Stimulated activated CD8-positive, alpha-beta memory T cell treated with anti-CD3 and anti-CD28 coated beads, Interleukin-15, amount 100 ng/mL, for 1 hour (primary cell): ENCODE measurements at places on chromosomes 7 and 10.

- no peak for DNase-seq
Observed at GRCh38 chr10:84605802-84606201, 277.4 kb downstream of the CCSER2 start.

- DNase-seq, result no peak
Observed at GRCh38 chr7:2093215-2093842, 139.4 kb downstream of the MAD1L1 start.

GRCh38 chr7:16999541-17000267 lies 117.9 kb upstream of the AGR3 start:
- DNase-seq, result no peak

DNA sequence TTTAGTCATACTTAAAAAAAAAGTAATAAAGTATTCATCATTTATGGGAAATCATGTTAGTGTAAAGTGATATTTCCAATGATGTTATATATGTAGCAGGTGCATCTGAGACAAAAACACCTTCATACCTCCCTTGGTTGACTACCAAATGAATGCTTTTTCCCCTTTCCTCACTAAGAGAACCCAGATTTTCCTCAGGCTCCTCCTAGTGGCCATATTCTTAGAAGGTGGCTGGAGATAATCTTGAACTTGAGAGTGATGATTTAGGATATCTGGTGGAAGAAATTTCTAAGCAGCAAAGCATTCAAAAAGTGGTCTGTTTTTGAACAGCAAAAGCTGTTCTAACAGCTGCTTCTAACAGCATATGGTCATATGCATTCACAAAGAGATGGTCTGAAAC lies 16.8 kb upstream of the DNAH11 start:
- DNase-seq, result no peak

- DNase-seq, result no peak
Observed at GRCh38 chr7:49791088-49791741, 17.8 kb downstream of the VWC2 start.

GRCh38 chr7:16652240-16652583 lies 6.2 kb downstream of the BZW2 start:
- no peak for DNase-seq

- no peak for DNase-seq
Observed at GRCh38 chr10:87101996-87102395, 7.0 kb downstream of the SHLD2 start.

DNA sequence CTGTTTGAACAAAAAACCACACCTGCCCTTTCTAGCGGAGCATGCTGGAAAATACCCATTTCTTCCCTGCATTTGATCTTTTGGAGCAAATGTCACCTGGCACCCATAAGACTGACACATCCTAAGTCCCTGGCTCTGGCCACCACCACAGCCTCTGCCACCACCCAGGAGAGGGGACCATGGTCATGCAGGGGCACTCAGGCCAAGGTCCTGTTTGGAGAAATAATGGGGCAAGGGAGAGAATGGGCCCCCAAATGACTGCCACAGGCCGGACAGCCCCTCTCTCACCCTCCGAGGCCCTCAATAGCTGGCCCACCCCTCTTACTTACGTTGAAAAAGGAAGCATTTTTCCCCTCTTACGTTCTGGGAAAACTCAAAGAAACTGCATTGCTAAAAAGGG lies 35.4 kb downstream of the RGS10 start:
- no peak for DNase-seq

DNA sequence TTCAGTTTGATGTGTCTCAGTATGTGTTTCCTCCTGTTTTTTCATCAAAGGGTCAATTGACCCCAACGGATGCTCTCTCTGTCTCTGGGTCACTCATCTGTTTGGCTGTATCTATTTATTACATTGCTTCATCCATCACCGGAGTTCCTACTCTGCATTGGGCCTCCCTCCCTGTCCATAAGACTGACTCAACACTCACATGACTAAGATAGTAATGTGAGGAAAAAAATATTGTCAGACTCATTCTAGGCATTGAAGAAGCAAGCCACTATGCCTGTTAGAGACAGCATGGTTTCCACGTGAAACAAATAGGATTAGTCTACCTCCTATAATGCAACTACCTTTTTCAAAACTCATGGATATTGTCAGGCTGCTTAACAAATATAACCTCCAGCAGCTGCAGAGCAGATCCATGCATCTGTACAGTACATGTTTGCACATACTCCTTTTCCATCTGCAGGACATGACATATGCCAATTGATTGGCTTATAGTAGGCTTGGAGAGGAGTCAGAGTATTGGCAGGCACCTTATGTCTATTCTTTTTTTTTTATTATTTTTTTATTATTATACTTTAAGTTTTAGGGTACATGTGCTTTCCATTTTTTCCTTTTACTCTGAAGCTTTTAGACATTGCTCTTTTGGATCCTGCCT lies 275.2 kb downstream of the LRRTM3 start:
- DNase-seq, result no peak
